Articular chondrocyte of knee joint (primary cell): ENCODE measurements at places on chromosomes 3 and 15. TPM values are rescaled to one million over a fixed set of nuclear protein-coding genes. Genes with fewer than 3 reads are reported as not detected.

The STOML1 gene
- total RNA-seq: 10.3 and 12.4 TPM in 2 replicates

The REC114 gene
- total RNA-seq: not detected in 2 replicates

The NLGN1 gene
- total RNA-seq: 28.4 and 33.8 TPM in 2 replicates

The ROBO2 gene
- under 0.01 and 1.1 TPM in 2 replicates for total RNA-seq

The LRRIQ4 gene
- total RNA-seq: under 0.01 TPM in 1 of 2 replicates, not detected in the other

The ST3GAL6 gene
- total RNA-seq: 1.3 and 3.9 TPM in 2 replicates

The TRIM59 gene
- total RNA-seq: 42.9 and 52.5 TPM in 2 replicates

The FBXO40 gene
- total RNA-seq: not detected in 2 replicates

The CACNA2D3 gene
- total RNA-seq: 7.3 and 17.7 TPM in 2 replicates

The LTK gene
- total RNA-seq: 0.11 and 0.13 TPM in 2 replicates

The MINAR1 gene
- total RNA-seq: 1.2 and 1.7 TPM in 2 replicates

The OIP5 gene
- 3.7 and 5.1 TPM in 2 replicates for total RNA-seq

The SPATA12 gene
- under 0.01 TPM in 1 of 2 replicates, not detected in the other for total RNA-seq

The FBXL2 gene
- total RNA-seq: 19.5 and 22.4 TPM in 2 replicates

The GOLGA8T gene
- total RNA-seq: not detected in 2 replicates

The CTXND1 gene
- not detected in 2 replicates for total RNA-seq

The MKRN2 gene
- total RNA-seq: 40.2 and 44.4 TPM in 2 replicates

The MGA gene
- 46.3 and 54.9 TPM in 2 replicates for total RNA-seq

The TM6SF1 gene
- 0.11 TPM in 1 of 2 replicates, not detected in the other for total RNA-seq

The ALDH1L1 gene
- under 0.01 TPM in 2 replicates for total RNA-seq

The NR2E3 gene
- total RNA-seq: not detected in 2 replicates

The CLDN16 gene
- total RNA-seq: not detected in 2 replicates

The AGBL1 gene
- total RNA-seq: under 0.01 TPM in 1 of 2 replicates, not detected in the other

The CPN2 gene
- total RNA-seq: under 0.01 TPM in 1 of 2 replicates, not detected in the other
